Stimulated activated CD8-positive, alpha-beta memory T cell treated with anti-CD3 and anti-CD28 coated beads, Interleukin-4, amount 100 ng/mL, for 1 hour (primary cell): ENCODE measurements at places on chromosomes 7 and 10.

GRCh38 chr7:143188994-143189393 lies 5.8 kb downstream of the TAS2R39 start:
- no peak for DNase-seq

DNA sequence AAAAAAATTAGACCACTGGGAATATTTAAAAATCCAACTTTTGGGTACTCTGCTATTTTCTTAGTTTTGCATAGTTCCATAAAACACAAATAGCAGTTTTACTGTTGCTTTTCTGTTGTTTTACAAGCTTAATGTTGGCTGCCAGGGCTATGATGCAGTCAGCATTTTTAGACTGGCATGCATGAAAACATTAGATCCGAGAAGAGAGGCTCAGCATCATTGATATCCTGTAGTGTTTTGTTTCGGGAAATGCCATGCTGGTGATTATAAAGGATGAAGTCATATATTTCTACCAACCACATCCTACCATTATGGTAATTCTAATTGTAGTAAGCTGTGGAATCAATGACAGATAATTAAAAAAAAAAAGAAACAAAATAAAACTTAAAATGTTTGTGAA lies 104.6 kb downstream of the MBL2 start:
- DNase-seq, result no peak

- no peak for DNase-seq
These were observed 364.2 kb downstream of the AUTS2 start for GRCh38 chr7:69962186-69963065.

- no peak for DNase-seq
These were observed 32.8 kb upstream of the DGKI start for GRCh38 chr7:137879357-137880158.

- no peak for DNase-seq
These were observed 112.4 kb downstream of the CDK6 start for GRCh38 chr7:92723943-92724342.

DNA sequence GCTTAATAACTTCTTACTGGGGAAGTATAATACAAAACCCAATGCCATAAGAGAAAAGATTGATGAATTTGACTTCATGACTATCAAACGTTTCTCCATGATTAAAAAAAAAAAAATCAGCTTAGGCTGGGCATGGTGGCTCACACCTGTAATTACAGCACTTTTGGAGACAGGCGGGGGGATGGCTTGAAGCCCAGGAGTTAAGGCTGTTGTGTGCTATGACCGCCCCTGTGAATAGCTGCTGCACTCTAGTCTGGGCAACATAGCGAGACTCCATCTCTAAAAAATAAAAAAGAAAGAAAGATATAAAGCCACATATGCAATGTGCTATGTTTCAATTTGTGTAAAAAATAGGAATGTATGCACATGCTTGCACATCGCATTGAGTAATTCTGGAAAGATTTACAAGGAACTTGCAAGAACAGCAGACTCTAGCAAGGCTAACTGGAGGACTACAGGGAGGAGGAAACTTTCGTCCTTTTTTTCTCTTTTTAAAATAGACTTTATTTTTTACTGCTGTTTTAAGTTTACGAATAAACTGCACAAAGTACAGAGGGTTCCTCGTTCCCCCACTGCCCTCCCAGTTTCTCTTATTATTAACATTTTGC lies 10.3 kb upstream of the RARRES2 start:
- no peak for DNase-seq

DNA sequence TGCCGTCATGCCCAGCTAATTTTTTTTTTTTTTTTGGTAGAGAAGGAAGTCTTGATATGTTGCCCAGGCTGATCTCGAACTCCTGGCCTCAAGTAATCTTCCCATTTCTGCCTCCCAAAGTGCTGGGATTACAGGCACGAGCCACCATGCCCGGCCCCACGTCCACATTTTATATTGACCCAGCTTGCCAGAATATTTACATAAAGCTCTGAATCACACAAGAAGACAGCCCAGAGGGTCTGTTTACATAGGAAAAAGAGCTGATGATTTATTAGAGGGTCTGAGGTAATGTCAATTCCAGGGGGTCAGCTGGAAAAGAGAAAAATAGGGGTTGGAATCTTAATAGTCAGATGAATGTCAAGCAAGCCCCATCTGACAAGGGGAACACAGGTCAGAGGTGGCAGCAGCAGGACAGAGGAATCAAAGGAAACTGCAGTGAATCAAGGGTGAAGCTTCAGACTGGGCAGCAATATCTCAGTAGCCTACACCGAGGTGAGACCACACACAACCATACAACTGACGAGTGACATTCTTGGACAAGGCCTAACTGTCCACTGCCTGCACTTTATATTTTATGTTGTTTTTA lies 15.8 kb upstream of the SLF2 start:
- no peak for DNase-seq

GRCh38 chr7:155352753-155353115 lies 55.1 kb downstream of the INSIG1 start:
- no peak for DNase-seq

DNA sequence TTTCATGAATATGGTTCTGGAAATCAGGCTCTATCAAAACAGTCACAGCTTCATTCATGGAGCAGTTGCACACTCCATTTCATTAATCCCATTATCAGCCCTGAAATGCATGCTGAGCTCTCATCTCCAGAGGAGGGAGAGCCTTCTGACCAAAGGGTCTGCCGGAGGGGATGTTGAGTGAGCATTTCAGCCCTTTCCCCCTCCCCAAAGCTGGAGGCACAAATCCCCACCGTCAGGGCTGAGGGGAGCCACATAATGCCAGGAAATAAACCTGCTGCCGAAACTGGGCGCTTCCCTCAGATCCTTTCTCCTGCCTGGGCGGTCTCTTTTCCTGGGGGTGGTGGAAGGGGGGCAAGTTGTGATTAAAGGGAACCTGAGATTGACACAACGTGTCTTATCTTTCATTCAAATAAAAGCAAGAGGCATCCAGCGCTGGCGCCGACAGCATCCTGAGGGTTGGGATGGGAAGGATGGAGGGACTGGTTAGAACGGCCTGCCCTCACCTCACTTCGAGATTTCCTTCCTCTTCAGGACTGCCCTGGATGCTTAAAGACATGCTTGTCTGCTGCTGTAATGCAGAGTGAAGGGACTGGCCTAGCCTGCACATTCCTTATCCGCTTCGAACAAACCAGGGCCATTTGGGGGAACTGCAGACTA lies 71.6 kb downstream of the TLL2 start:
- no peak for DNase-seq

GRCh38 chr10:129500617-129501339 lies 33.7 kb downstream of the MGMT start:
- DNase-seq, result no peak

- no peak for DNase-seq
These were observed 106.6 kb downstream of the EXOC4 start for GRCh38 chr7:133359449-133359848.

DNA sequence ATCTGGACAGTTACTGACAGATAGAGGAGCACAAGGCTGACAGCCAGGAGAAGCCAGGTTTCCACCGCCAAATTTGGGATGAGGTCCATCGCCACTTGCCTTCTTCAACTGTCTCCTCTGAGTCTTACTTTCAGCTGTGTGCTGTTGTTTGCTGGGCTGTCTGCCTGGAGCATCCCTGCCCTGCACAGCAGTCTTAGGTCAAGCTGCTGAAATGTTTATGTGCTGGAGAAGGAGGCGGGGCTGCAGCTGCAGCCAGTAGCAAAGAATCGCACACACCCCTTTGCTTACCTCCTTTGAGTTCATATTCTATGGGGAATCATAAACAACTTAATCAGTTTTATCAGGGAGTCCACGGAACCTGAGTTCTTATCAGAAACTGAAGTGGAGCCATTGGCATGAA lies 20.1 kb upstream of the CYP3A5 start:
- no peak for DNase-seq
